Activated CD4-positive, alpha-beta T cell treated with anti-CD3 and anti-CD28 coated beads, Interleukin-2, amount 10 ng/mL, durations not matched to agents 7 days and 5 days (primary cell): ENCODE measurements at places on chromosomes 1 and 21. TPM values are rescaled to one million over a fixed set of nuclear protein-coding genes. Genes with fewer than 3 reads are reported as not detected.
A peak's percentile ranks its signal among the peaks of the same experiment; 100 is the strongest.

PYHIN1 gene
- total RNA-seq: 25.2 TPM

KRTAP7-1 gene
- not detected for total RNA-seq

DNA sequence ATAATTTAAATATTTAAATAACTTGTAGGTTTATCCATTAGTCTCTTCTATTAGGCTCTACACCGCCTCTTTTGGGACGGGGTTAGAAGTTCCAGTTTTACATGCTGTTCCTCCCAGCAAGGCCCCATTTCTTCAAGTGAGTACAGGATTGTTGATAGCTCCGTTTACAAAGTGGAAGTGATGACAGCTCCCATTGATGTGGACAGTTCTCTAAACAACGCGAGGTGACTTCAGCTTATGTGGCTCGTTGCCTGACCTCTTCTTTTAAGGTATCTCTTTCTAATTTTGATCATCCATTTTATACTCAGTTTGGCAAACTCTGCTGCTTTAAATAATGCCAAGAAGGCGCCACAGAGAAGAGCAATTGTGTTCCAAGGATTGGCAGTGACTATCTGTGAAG lies 49.7 kb downstream of the PACC1 start:
- H3K4me1 ChIP-seq: peaks cover 6% of the 10 kb centered on the region
- no peak overlapping the region for H3K27ac ChIP-seq

DNA sequence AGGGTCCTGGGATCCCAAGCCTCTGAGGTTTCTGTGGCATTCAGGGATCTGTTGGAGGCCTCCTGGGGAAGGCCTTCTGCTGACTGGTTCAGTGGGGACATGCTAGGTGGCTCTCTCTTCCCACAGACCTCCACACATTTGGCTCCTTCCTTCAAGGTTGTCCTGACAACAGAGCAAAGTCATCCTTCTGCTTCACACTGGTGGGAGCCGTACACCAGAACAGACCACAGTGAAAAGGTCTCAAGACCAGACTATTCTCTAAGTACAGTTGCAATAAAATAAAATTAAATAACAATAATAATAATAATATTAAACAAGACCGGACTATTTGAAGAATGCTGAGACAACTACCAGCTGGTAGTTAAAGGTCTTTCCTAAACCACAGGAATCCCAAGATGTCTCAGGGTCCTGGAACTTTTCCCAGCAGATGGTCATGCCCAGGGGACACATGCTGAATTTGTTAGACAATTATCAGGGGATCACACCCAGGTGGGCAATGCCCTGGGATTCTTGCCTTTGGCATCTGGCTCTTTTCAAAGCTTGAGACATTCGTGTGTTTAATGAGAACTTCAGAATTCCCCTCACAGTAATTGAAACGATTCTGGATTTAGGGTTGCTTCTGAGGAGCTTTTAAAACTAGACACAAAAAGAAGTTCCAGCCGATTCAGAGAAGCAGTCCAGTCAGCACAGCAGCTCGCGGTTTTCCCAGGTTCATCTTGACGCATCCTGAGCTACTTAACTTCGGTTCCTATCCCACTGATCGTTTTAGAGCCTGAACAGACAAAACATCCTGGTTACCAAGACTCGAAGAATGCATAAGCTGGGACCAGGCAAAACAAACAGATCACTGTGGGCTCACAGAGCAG lies 22.9 kb downstream of the HTR1D start:
- H3K4me1 ChIP-seq: no peaks in the 10 kb centered on the region
- no peak overlapping the region for H3K27ac ChIP-seq
- peaks cover 6% of the 10 kb centered on the region for H3K27me3 ChIP-seq
- H3K4me3 ChIP-seq: no peak overlapping the region
- H3K36me3 ChIP-seq: no peaks in the 10 kb centered on the region

- no peaks in the 10 kb centered on the region for H3K36me3 ChIP-seq
- no peak overlapping the region for H3K4me3 ChIP-seq
- no peak overlapping the region for H3K27ac ChIP-seq
- H3K27me3 ChIP-seq: peaks cover 4% of the 10 kb centered on the region
Observed at GRCh38 chr1:166511761-166512160, 327.5 kb upstream of the POGK start.

DNA sequence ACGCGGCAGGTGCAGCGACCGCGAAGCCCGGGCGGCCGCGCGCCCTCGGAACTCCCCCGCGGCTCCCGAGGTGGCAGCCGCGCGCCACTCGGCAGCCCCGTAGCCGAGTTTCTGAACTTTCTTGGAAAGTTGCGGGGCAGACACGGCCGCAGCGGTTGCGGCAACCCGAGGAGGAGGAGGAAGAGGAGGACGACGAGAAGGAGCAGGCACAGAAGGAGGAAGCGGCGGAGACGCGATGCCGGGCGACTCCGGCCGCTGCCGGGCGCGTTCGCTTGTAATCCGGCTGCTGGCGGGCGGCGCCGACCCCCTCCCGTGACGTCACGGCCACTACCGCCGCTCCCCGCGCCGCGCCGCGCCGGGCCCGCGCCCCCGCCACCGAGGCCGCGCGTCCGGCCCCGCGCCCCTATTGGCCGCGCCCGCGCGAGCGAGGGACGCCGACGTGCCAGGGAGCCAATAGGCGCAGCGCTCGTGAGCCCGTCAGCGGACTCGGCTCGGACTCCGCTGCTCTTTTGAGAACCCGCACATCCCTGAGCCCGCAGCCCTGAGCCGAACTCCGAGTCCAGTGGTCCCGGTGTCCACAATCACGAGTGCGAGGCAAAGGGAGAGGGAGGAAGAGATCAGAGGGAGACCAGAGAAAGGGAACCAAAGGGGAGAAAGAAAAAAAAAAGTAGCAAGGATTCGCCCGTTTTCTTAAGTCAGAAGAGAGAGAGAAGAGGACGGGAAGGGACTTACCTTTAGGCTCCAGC lies 736 bp upstream of the BARHL2 start:
- H3K4me3 ChIP-seq: peak overlapping the region; percentile 65
- H3K4me1 ChIP-seq: peaks cover 16% of the 10 kb centered on the region
- no peak for DNase-seq
- H3K36me3 ChIP-seq: peaks cover 9% of the 10 kb centered on the region
- H3K27ac ChIP-seq: peak overlapping the region; percentile 80

B3GALT2 gene
- 1.3 TPM for total RNA-seq

IGSF21 gene
- not detected for total RNA-seq
